Right ventricle myocardium inferior (tissue), 1 donor: ENCODE measurements at places on chromosomes 7 and 10. TPM values are rescaled to one million over a fixed set of nuclear protein-coding genes. Genes with fewer than 3 reads are reported as not detected.

- DNase-seq, result no peak
These were observed 528.9 kb downstream of the MAGI2 start for GRCh38 chr7:78924581-78924980.

GRCh38 chr7:24877790-24878311 is 102.1 kb downstream of the OSBPL3 start:
- DNase-seq, result no peak

DNA sequence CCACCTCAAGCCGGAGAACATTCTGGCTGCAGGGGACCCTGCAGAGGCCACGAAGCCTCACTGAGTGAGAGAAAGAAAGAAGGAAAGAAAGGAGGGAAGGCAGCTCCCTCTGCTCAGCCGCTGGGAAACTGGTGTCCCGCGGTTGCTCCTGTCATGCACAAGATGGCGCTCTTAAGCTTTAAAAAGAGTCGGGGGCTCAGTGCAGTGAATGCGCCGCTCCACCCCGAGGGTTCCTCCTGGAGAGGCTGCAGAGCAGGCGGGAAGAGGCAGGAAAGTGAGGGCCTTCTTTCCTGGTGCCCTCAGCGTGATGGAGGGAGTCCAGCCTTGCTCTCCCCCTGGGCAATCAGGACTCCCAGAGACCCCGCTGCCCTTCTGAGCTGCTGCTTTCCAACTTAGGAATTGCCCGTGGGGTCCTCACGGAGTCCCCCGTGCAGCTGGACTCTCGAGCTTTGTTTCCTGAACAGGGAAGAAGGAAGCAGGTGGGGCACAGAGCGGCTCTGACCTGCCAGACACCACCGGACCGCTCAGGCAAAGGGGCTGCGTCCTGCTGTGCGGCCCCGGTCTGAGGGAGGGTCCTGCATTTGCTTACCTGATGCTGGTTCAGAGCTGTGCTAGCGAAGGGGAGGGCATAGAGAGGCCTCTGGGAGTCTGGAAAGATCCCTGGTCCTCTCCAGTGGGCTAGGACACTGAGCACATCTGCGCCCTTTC is 141.9 kb upstream of the MKI67 start:
- DNase-seq, result no peak

The PRKRIP1 gene
- total RNA-seq, result 10.6 TPM

The ZNRF2 gene
- 8.7 TPM for total RNA-seq

The PHF14 gene
- total RNA-seq, result 16.0 TPM

The TCAF2 gene
- total RNA-seq, result 0.38 TPM
